Stimulated activated CD8-positive, alpha-beta memory T cell treated with anti-CD3 and anti-CD28 coated beads, Interleukin-4, amount 100 ng/mL, for 1 hour (primary cell): ENCODE measurements at places on chromosomes 11 and 22.

DNA sequence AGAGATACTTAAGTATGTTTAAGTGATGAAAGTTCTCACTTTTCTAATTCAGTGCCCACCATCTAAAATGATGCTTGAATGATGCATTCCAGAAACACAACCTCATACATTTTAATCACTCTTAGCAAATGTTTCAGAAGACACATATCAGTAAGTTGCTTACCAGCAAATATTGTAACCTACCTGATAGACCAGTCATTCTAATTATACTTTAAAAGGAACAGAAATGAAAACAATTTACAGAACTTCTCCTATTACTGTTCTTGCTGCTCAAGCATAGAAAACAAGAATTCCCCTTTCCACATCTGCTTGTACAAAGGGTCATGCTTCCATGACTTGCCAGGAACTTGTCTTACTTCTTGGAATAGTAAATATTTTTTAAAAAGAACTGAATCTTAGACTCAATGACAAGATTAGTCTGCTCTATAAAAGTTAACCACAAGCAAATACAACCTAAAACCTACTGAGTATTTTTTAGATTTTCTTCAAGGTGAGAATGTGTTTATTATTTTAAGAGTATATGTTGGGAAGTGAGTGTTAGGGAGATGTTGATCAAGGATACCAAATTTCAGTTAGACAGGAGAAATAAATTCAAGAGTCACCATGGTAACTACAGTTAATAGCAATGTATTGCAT, 82.0 kb upstream of the SC5D start:
- no peak for DNase-seq

DNA sequence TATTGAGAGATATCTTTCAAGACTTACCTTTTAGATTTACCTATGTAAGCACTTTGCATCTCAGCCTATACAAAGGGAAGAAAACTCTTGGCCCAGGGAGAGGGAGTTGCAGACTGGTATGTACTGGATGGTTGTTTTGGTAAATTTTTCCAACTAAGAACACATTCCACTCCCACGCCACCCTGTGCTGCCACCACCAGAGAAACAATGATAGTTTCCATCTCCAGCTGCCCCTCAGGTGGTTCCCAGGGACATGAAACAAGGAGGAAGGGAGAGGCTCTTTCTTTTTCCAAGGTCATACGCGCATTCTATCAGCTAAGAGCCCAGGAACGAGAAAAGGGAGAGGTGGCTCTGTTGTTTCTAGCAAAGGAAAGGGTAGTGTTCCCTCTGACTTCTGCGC, 34.4 kb downstream of the CCDC34 start:
- DNase-seq = no peak

GRCh38 chr11:5983443-5983842, 3.3 kb downstream of the OR52L1 start:
- DNase-seq = no peak

- no peak for DNase-seq
Measured at GRCh38 chr22:42229455-42230149, 40.9 kb downstream of the TCF20 start.

DNA sequence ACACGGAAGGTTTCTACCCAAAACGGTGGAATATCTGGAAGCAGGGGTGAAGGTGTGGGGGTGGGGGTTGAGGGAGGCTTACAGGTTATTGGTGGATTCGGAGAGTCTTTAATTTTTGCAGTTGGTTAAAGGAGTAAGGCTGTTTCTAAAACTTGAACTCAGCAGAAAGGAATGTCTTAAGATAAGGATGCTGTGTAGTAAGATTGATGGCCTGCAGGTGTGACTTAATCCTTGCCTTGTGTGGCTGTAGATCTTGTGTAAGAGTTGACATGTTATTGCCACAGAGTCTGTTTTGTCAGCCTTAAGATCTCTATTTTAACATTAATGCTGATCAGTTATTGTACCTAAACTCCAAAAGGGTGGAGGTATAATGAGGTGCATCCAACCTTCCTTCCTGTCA, 16.4 kb upstream of the OR6M1 start:
- no peak for DNase-seq

DNA sequence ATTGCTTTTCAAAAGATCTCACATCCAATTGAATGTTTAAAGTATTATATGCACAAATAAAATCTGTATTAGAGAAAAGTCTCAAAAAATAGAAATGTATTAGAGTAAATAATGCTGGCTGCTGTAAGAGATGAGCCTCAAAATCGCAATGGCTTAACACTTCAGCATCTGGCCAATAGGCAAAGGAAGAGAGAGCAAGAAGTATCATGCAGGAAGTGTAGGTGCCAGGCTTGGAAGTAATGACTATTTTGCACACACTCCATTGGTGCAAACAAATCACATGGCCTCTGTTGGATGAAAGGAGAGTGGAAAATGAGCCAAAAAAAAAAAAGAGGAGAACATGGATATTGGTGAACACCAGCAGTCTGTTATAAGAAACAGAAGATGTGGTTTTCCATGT, 193.0 kb upstream of the E2F8 start:
- no peak for DNase-seq

GRCh38 chr22:46028106-46028991, 51.4 kb upstream of the WNT7B start:
- no peak for DNase-seq

DNA sequence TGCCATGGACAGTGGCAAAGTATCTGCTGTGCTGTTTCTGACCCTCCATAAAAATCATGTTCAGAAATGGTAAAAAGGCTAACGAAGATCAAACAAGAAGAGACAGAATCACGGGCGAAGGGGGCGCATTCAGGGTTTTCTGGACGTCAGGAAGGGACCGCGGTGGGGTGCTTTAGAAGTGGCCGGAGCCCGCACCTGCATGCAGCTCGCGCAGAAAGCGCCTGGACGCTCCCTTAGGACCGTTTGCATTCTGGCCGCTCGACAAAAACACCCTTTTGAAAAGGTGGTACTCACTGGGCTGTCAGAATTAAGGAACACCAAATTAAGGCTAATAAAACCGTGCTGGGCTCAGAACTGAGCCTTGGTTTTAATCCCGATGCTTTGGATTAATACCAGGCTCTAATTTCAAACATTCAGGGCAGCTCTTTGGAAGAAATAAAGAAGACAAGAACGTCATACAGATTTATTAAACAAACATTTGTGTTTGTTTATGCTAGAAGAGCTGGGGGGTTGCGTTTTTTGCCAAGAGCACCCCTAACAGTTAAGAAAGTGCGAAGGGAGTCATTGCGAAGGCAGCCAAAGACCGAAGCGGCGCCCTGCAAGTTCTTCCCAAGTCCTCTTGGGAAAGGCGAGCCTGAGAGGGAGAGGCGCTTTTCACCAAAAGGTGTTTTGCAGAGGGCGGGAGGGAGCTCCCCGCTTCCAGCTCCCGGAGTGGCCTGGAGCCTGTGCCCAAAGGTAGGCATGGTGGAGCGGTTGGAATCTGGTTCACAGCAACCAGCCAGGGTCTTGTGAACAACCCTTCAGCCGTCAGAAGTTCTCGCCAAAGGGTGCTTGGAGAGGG, 47.7 kb upstream of the DBX1 start:
- no peak for DNase-seq

DNA sequence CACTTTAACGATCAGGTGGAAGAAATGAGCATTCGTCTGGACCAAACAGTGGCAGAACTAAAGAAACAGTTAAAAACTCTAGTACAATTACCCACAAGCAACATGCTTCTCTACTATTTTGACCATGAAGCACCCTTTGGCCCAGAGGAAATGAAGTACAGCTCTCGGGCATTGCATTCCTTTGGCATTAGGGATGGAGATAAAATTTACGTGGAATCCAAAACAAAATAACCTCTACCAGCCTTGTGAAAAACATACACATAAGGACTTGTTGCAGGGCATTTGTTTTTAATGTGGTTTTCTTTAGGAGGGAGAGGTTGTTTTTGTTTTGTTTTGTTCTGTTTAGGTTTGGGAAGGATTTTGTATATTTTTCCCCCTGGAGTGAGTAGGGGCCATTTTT, 14.2 kb upstream of the TECTA start:
- DNase-seq = no peak

DNA sequence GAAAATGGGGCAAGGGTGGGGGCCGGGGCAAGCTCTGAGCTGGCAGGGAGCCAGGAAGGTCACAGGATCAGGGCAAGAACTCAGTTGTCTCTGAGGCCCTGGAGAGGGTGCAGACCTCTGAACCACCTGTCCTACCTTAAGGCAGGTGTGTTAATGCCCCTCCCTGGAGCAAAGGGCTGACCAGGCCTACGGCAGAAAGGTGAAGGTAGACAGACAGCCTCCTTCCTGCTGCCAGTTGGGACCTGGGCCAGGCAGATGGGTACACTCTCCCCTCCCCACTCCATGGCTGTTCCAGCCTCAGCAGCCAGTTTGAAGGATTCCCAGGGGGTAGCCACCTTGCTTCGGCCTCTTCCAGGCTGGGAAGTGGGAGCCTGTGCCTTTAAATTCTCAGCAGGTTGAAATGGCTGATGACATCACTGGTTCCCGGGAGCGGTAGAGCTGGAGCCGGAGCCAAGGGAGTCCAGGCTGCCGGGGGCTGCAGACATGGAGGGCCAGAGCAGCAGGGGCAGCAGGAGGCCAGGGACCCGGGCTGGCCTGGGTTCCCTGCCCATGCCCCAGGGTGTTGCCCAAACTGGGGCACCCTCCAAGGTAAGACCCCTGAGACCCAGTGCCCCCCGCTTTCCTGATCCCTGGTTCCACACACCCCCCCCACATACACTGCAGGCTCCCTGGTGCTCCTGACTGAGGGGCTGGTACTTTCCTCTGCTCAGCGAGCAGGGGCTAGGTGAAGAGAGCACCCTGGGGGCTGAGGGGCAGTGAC, at the start of gene INPP5J:
Gene INPP5J, plus strand, starts transcription at position 435 of the 760 bp plus-strand sequence. Its CDS starts 49 bp downstream, at position 484.
- no peak for DNase-seq

DNA sequence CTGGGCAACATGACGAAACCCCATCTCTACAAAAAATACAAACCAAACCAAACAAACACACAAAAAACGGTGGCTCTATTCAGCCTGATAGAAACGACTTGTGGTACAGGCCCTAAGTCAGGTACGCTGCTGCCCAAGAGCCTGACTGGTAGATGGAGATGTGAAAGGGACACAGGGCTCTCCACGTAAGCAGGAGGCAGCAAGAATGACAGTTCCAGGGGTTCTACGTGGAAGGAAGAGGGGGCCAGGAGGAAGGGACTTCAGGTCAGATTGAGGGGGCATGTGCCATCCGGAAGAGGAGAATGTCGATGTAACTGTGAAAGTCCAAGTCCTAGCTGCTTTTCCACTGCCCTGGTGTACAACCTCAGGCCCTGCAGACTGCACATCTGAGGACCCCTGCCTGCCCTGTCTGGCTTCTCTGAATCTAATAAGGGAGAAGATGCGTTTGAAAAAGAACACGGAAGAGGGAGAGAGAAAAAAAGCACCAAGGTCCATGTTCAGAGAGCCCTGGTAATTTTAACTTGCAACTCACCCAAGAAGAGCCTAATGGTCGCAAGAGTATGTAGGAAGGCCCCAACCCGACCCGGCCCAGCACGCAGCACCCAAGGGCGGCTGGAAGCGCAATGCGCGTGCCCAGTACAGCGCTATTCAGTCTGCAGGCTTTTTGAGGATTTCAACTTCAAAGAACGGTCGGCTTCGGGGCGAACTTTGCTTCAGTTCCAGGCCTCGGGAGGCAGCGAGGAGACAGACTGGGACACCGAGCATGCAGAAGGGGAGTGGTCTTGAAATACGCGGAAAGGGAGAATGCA, 909 bp upstream of the ZNRD2 start:
- no peak for DNase-seq

GRCh38 chr11:2109541-2110019, 29.6 kb downstream of the IGF2 start:
- DNase-seq = no peak

GRCh38 chr11:128725630-128726319, 31.9 kb downstream of the FLI1 start:
- no peak for DNase-seq

- DNase-seq = no peak
Measured at GRCh38 chr11:36053281-36053680, 109.4 kb downstream of the LDLRAD3 start.

- no peak for DNase-seq
Measured at GRCh38 chr22:25961699-25962098, 207.6 kb upstream of the SEZ6L start.

GRCh38 chr11:92826136-92826535, 143.3 kb upstream of the MTNR1B start:
- no peak for DNase-seq

GRCh38 chr11:69201764-69202370, 46.1 kb downstream of the SMIM38 start:
- DNase-seq = no peak

DNA sequence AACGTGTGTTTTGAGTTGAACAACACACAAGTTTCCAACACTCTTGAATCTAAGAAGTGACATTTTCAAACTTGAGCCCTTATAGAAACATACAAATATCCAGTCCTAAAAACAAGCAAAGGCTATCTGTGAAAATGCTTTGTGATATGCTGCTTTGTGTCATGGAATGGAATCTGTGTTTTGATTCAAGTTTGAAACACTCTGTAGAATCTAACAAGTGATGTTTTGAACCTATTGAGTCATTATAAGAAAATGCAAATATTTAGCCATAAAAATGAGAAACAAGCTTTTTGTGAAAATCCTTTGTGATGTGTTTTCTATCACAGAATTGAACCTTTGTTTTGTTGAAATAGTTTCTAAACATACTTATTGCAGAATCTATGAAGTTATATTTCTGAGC, 105.7 kb upstream of the VPREB1 start:
- no peak for DNase-seq

DNA sequence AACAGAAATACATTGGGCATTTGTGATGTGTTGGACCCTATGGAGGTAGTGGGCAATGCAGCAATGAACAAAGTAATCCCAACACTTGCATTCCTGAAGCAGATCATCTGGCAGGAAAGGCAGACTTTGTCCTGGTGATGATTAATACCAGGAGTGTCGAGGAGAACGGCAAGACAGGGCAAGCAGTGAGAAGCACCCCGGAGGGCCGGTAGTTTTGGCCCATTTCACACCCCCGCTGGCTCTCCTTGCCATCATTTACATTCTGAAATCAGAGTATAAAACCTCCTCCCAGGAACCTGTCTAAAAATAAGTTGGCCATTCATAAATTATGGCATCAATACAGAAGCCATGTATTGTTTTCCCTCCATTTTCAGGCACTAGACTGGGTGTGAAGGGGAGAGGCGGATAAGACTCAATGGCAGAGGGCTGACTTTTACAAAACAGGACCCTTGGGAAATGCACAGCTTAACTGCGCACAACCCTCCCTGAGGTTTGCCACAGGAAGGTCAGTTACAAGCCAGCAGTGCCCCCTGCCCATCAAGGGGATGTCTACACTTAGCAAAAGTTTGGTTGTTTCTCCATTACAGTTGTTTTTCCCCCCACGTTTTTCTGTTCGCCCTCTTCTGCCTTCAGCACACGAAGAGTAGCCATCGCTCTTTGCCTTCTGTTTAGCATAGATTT, 55.6 kb downstream of the OPCML start:
- DNase-seq = no peak

DNA sequence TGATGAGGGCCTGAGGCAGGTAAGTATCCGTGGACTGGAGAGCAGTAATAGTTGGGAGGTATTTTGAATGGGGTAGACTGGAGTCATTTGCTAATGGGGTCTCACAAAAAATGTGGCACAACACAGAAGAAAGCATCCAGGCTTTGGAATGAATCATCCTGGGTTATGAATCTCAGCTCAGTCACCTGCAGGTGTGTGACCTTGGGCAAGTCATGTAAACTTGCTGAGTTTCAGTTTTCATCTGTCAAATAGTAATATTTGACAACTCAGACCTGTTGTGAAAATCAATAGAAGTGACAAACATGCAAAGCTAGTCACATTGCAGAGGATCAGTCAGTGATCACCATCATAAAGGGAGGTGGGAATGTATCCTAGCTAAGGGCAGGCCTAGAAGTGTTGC, 232.0 kb upstream of the TENM4 start:
- DNase-seq = no peak
